ENCODE measurements at places on chromosomes 5 and 9.

GRCh38 chr5:38816083-38817030, 29.5 kb upstream of the OSMR start:
- no peak for DNase-seq

GRCh38 chr9:126761274-126761673, 43.6 kb upstream of the ZBTB43 start:
- DNase-seq, result no peak

GRCh38 chr5:82225525-82226172, 52.5 kb downstream of the RPS23 start:
- DNase-seq, result peak; percentile 56

GRCh38 chr5:126389179-126389578, 34.0 kb upstream of the GRAMD2B start:
- DNase-seq, result no peak

DNA sequence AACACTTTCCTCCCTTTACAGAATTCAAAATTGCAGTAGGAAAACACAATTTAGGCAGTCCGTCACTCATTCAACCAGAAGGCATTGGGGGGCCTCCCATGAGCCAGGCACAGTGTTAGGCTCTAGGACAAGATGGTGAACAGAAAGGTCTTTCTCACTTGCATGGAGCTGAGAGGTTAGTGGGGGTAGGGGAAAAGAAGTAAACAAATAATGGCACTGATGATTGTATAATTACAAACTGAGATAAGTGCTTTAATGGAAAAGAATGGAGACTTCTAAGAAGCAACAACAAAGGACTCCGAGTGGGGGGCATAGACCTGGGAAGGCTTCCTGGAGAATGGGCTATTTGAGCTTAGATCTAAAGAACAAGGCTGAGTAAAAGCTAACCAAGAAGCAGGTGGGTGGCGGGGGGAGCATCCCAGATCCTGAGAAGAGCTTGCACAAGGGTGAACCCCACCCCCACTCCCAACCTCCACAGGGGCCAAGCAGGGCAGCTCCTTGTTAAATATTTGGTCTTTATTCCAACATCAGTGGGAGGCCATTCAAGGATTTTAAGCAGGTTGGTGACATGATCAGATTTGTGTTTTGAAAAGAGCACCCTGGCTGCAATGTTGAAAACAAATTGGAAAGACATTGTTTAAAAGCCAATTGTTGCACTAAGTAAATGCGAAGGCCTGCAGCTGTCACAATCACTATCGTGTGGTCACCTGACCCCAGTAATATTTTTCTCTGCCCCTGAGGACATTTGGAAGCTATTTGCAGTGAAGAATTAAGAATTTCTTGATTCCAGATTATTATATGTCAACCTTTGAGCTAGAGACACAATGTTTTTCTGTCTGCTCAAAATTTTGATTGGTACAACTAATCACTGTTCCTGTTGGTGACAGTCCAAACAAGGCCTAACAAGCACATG, 73.9 kb upstream of the EFNA5 start:
- DNase-seq, result no peak

- DNase-seq, result no peak
These were observed 45.7 kb downstream of the ZNF474 start for GRCh38 chr5:122175091-122175490.

GRCh38 chr5:80251636-80252035, 4.2 kb downstream of the SERINC5 start:
- DNase-seq, result no peak

DNA sequence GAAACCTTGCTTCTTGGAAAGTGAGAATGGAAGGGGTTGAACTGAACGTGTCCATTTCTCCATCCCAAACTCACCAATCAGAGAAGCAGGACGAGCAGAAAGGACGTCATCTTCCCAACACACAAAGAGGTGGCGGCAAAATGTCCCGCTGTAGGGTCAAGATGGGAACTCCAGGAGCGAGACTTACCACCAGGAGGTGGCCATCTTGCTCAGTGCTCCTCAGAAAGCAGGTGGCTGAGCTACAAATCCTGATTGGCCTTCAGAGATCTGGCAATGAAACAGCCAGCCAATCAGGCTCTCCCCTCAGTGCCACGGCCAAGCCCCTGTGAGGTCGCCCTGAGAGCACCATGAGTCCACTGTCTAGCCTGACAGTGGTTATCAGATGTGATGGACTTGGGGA, 259.0 kb downstream of the NDUFS4 start:
- no peak for DNase-seq

DNA sequence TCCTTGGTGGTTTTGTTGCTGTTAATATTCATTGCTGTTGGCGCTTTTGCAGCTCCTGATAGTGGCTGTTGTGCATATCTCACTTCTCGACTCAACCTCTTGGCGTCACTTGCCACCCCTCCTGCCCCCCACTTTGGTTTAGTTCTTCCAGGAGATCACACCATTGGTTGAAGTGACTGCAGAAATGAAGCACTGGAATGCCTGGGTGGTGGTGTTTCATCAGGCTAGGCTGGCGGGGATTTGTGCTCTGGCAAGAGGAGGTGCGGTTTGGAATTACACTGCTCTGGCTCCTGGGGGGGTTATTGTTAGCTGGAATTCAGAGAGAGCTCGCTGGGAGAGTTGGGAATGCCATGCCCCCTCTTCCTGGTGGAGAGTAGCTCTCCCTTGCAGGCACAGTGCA, 11.5 kb downstream of the PRRC2B start:
- no peak for DNase-seq

- no peak for DNase-seq
These were observed 1.9 kb downstream of the ALDH1A1 start for GRCh38 chr9:72950875-72951442.

DNA sequence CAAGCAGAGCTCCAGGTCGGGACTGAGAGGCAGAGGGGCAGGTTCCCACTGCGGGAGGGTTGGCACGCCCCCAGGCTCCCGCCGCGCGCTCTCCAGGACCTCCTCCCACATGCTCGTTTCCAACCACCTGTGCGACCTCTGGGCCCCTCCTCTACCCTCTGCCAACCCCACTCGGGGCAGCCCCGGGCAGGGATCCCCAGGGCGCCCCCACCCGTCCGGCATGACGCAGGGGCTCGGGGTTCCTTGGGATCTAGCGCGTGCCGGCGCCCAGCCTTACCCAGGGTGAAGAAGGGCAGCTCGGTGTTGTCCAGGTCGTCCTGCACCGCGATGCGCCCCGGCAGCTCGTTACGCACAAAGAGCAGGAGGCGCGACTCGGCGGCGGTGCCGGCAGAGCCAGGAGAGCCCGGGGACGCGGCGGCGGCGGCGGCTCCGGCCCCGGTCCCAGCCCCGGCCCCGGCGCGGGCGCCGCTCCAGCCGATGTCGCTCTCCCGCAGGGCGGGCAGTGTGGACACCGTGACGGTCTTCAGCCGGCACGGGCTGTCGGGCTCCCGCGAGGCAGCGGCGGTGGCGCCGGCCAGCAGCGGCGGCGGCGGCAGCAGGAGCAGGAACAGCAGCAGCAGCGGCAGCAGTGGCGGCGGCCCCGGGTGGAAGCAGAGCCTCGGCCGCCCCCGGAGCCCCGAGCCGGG, 494 bp downstream of the ASTN2 start:
- no peak for DNase-seq

GRCh38 chr5:145162626-145163025, 672.5 kb downstream of the PRELID2 start:
- DNase-seq, result no peak

DNA sequence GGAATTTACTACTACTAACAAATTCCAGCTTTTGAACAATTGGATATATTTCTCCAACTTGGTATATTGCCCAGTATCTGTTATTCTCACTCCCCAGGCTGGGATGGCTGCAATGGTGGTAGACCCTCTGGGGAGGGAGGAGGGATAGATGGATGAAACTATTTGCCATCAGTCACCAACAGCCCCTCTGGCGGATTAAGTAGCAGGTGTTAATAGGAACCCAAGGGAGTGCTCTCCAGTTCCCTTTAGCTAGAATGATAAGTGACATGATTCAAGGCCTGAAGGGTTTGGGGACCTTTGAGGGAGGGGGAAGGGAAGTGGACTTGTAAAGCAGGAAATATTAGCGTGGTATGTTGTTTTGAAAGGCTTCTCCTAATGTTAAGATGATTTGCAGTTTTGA, 824.0 kb upstream of the ARRDC3 start:
- no peak for DNase-seq

- no peak for DNase-seq
These were observed 1704.8 kb upstream of the CDH9 start for GRCh38 chr5:28743025-28743715.

DNA sequence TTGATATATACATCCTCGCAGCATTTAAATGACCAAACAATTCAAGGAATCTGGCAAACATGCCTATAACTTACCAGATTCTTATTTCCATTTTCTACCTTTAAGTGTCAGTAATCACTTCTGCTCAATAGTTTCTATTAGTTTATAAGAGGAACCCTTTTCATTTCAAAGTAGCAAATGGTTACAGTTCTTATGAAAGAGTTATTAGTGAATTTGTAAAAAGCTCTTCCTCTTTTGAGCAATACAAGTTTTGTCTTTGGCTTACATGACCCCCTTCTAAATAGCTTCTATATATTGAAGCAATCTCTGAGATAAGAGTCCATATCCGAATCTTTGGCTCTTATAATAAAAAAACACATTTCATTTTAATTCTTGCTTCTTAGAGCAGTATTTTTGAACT, 42.0 kb downstream of the ELL2 start:
- no peak for DNase-seq

DNA sequence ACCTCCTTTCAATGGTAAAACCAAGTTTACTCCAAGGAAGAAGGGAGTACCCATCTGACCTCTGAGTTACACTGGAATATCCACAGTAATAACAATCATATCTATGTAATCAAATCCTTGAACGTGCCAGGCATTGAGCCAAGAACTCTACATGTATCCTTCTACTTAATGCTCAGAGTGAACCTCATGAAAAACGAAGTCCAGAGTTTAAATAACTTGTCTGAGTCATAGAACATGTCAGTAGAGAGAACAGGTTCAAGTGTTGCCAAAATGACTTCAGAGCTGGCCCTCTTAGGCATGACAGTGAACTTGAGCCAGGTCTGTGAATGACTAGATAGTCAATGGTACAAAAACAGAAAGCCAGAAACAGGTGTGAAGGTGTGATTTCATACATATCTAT, 164.1 kb upstream of the ZNF618 start:
- no peak for DNase-seq

GRCh38 chr5:112551419-112552032, 132.4 kb upstream of the EPB41L4A start:
- DNase-seq, result no peak

GRCh38 chr5:96597438-96598020, 64.6 kb upstream of the CAST start:
- DNase-seq, result no peak

- DNase-seq, result no peak
These were observed 485.2 kb upstream of the FTMT start for GRCh38 chr5:121366515-121366914.

DNA sequence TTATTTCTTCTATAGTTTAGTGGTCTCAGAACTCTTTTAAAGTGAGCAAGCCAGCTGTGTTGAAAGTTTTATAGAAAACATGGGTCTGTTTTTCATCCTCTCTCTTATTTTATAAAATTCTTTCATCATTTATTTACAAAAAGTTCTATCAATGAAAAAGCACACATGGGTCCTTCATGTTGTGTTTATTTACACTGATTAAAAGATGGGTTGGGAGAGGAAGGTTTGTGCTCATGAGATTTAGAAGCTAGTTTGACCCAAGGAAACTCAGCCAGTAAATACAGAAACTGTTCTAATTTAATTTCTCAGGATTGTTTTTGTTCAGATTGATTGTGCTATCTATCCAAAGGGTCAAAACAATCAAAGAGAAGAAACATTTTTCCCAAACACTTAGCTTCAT, 178.8 kb upstream of the KLF9 start:
- no peak for DNase-seq

DNA sequence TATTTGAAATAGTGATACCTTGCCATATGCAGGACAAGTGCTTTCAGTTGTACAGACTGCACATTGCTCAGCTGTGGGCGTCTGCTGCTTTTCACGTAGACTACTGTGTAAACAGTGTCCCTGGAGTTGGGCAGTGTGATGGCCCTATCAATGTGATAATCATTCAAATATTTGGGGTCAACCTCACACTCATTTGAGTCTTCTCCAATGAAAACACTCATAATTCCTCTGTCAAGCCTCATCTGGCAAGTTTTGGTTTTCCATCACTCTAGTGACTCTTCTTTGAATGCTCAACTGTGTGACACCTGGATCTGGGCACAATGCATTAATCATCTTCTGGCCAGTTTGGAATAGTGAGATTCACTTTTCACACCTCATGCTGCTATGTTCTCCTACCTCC, 64.4 kb downstream of the UGCG start:
- DNase-seq, result no peak

DNA sequence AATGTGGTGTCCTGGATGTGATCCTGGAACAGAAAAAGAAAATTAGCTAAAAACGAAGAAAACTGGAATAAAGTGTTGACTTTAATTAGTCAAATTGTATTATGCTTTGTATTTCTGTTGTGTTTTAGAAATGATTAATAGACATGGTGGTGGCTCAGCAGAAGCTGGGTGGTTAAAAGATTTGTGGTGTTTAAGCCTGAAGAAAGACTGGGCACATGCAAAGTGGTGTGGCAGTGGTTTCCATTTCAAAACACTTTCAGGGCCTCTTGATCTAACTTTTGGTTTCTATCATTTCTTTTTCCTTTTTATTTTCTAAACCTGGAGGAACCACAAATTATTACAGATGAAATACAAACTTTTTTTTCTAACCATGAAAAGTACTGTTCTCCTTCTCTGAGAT, 44.1 kb downstream of the ADGRV1 start:
- DNase-seq, result no peak

DNA sequence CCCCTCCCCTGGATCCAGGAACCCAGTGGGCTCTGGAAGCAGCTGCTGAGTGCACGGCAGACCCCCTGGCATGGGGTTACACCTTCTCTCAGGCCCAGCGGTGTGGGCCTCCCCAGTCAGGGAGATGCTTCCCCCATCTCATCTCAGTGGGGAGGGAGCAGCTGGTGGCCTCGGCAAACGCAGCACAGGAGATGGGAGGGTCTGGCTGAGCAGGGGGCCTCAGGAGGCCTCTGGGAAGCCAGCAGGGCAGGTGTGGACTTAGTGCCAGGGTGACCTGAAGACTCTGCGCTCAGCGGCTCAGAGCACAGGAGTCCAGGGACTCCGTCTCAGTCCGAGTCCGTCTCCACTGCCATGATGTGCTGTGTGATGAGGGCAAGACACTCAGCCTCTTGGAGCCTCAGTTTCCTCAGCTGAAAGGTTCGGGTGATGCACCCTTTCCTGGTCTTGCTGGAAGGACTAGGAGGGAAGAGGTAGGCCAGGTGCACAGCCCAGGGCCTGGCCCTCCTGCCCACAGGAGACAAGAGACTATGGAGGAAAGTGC, 100.6 kb downstream of the GTF3C4 start:
- peak; percentile 37 for DNase-seq

GRCh38 chr5:167296066-167296465, 995.4 kb upstream of the WWC1 start:
- no peak for DNase-seq

DNA sequence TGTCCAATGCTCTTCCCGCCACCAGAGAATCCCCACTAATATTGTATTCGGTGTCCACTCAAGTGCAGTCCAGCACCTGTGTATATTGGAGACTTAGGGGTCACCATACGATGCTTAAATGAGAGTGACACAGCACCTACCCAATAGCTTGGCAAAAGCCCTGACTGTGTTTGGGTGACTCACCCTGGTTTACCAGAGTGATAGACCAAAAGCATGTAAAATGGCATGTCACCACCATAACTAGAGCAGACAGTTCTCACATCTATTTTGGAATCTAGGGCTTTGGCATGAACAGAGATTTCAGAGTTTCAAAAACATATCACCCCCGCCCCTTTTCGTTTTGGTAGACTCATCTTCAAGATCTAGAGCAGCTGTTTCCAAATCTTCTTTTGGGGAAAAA, 217.3 kb upstream of the RASEF start:
- no peak for DNase-seq

All from activated CD4-positive, CD25-positive, alpha-beta regulatory T cell treated with anti-CD3 and anti-CD28 coated beads, Interleukin-2, amount 50 U/mL, for 72 hours (primary cell).